ENCODE measurements at places on chromosomes 7 and 10. TPM values are rescaled to one million over a fixed set of nuclear protein-coding genes. Genes with fewer than 3 reads are reported as not detected.

DNA sequence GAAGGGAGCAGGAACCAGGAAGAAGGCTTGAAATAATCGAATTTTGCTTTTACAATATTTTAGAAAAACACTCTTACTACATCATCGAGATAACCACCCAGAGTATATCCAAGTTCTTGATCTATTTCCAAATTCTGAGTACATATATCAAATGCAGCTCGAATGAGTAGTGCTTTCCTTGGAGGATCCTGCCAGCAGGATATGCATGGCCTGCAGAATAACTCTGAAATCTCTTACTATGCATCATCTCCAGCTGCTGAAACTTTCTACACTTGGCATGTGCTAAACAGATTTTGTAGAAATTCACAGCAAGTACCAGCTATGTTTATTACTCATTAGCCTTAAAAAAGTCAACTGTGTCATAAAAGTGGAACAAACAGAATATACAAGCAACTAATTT is 44.0 kb upstream of the ANK3 start:
- no peak for ATAC-seq

- ATAC-seq: no peak
Measured at GRCh38 chr10:67618116-67618515, 77.9 kb downstream of the CTNNA3 start.

GRCh38 chr10:91467114-91467513 is 57.0 kb downstream of the HECTD2 start:
- ATAC-seq: no peak

- no peak for ATAC-seq
Measured at GRCh38 chr10:32384171-32384570, 37.2 kb upstream of the EPC1 start.

GRID1 gene
- total RNA-seq: not detected

DNA sequence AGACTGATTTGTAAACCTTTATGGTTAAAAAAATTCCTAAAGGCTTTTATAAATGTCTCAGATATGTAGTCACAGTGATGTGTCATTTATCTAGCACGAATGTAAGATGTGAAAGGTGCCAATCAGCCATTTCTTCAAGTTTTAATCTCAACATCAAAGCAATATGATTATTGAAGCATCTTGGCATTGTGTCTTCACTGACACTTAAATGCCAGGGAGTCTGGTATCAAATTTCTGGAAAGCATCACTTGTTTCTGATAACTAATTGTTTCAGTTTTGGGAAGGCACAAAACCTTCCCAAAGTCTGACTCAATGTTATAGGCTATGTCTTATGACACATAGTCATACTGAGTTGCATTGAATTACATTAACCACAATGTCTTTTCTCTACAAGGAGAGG is 492.0 kb upstream of the CNTNAP2 start:
- no peak for ATAC-seq

DNA sequence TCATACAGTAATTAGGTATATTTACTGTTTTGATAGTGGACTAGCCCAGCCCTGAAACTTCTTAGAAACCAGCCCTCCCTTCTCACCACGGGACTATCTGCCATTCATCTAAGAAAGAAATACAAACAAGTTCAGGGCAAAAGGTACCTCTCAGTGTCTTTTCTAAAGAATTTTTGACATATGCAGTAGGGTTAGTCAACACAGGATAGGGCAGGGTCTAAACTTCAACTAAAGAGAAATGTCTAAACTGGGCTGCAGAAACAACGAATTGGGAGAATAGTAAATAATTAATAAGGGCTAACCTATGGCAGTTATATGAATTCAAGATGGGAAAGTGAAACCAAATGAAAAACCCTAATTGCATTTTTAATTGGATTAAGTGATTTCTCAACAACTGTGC is 496.6 kb downstream of the INHBA start:
- ATAC-seq: no peak

PLAC9 gene
- not detected for total RNA-seq

STAMBPL1 gene
- total RNA-seq: 27.6 TPM

- no peak for ATAC-seq
Measured at GRCh38 chr7:102008535-102009262, 191.3 kb downstream of the CUX1 start.

DNA sequence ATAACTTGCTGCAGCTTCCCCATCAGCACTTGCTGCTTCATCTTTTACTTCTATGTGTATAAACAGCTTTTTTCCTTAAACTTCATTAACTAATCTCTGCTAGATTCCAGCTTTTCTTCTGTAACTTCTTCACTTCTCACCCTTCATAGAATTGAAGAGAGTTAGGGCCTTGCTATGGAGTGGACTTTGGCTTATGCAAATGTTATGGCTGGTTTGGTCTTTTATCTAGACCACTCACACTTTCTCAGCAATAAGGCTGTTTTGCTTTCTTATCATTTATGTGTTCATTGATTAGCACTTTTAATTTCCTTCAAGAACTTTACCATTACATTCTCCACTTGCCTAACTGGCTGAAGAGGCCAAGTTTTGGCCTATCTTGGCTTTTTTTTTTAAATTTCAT is 64.2 kb upstream of the HELLS start:
- ATAC-seq: no peak

OPALIN gene
- total RNA-seq: not detected

GLI3 gene
- 0.74 TPM for total RNA-seq

DNA sequence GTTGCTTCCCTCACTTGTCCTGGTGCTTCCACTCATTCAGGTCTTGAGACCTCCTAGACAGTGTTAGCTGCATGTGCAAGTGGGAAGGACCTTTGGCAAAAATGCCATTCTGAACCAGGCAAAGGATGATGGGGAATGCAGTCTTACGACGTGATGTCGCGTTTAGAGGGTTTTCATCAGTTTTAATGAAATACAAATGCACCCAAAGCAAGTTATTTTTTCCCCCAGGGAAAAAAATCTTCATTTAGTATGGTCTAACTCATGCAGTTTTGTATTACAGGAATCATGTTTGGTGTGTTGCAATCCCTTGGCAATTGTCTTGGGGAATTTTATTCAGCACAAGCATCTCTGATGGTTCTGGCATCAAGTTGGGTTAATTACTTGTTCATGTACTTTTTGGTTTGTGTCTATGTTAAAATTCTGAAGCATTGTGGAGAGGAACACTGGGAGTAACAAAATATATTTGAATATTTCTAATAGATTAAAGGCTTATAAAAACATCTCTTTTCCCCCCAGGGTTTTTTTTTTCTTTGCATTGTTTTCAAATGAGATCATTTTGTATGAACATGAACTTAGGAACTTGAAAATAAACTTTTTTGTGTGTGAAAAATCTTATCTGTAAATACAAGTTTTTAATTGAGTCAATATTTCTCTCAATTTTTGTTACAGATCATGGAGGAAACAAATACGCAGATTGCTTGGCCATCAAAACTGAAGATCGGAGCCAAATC is 188.9 kb downstream of the BICC1 start:
- ATAC-seq: no peak

PLAU gene
- 0.37 TPM for total RNA-seq
